Nasal cavity respiratory epithelium epithelial cell of viscerocranial mucosa (primary cell): ENCODE measurements at places on chromosomes 7 and 10. TPM values are rescaled to one million over a fixed set of nuclear protein-coding genes. Genes with fewer than 3 reads are reported as not detected.

The ICA1 gene
- 10.6 and 14.0 TPM in 2 replicates for total RNA-seq

The ARPC1A gene
- total RNA-seq, result 141 and 239 TPM in 2 replicates

The SPDYE8 gene
- total RNA-seq, result not detected in 2 replicates

The MINDY3 gene
- total RNA-seq, result 27.7 and 29.5 TPM in 2 replicates

The GPRIN2 gene
- 1.4 and 7.8 TPM in 2 replicates for total RNA-seq

The CC2D2B gene
- total RNA-seq, result 0.14 TPM in 1 of 2 replicates, not detected in the other
